Esophagus squamous epithelium (tissue), 5 donors: ENCODE measurements at places on chromosomes 5 and 9.

GRCh38 chr9:123957731-123958130 is 27.8 kb upstream of the DENND1A start:
- DNase-seq: no peak

- no peak for DNase-seq
Measured at GRCh38 chr9:16207161-16207560, 654.3 kb downstream of the CCDC171 start.

- DNase-seq: no peak
Measured at GRCh38 chr9:7467186-7467585, 332.4 kb downstream of the DMAC1 start.

DNA sequence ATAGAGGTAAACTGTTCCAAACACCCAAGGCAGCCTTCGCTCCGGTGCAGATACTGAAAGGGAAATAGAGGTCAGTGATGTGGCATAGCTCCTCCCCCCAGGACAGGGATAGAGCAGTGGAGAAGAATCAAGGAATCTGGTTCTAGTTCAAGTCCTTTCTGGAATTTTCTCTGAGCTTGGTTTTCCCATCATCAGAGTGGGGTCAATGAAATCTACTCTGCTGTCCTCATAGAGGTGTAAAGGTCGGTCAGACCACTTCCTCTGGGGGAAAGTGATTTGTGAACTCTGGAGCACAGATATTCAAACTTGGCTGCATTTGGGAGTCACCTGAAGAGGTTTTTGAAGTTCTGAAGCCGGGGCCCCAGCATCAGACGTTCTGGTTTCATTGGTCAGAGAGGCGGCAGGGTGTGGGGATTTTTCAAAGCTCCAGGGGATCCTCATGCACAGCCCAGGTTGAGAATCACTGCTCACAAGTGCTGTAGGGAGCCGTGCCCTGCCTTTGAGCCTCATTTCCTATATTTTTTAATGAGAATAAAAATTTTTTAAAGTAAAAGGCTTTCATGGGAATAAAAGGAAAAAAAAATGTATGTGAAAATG is 105.7 kb upstream of the RAD23B start:
- no peak for DNase-seq

- DNase-seq: no peak
Measured at GRCh38 chr5:175082866-175083590, 358.6 kb downstream of the MSX2 start.

DNA sequence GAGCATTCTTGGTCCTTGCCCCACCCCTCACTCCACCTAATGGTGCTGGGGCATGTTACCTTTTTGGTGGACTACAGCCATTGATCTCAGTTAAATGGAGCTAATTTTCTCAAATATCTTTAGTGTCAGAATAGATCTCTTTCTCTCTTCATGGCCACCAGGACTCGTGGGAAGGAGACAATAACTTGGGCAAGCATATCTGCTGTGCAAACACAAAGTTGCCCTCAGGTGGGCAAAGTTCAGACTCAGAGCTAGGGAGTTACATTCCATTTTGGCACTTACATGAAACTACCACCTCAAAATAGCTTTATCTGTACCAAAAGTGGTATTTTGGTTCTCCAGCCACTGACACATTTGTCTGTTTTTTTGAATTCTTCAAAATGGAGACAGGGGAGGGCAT is 671.9 kb upstream of the KLF4 start:
- DNase-seq: no peak

GRCh38 chr9:37379835-37380234 is 42.7 kb upstream of the GRHPR start:
- no peak for DNase-seq

DNA sequence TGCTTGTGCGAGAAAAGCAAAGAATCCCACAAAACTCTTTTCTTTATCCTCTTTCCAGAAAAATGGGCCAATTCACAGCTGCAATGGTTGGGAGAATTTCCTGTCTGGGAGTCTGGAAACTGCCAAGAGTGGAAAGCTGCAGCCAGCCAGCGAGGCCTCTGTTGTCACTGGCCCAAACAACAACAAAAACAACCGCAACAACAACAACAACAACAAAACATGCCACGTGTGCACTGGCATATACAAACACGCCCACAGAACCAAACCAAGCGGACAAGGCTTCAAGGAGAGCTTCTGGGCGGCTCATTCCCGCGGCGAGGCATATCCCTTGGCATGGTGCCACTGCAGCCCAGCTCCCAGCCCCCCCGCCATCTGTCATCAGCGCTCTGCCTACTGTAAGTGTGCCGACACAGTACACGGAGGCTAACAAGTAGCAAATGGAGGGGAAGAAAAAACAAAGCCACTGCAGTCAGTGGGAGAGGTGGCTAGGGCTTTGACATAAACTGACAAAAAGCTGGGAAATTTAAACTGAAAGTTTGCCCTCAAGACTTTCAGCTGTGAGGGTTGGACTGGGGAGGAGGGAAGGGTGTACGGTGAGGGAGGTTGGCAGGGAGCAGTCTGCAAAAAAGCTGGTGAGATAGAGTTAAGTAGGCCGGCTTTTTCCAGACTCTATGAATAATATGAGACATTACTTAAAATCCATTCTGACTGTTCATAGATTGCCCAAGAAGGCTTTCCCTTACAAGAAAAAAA is 165.0 kb upstream of the ZNF462 start:
- no peak for DNase-seq

- no peak for DNase-seq
Measured at GRCh38 chr5:116521173-116521872, 53.3 kb downstream of the SEMA6A start.

DNA sequence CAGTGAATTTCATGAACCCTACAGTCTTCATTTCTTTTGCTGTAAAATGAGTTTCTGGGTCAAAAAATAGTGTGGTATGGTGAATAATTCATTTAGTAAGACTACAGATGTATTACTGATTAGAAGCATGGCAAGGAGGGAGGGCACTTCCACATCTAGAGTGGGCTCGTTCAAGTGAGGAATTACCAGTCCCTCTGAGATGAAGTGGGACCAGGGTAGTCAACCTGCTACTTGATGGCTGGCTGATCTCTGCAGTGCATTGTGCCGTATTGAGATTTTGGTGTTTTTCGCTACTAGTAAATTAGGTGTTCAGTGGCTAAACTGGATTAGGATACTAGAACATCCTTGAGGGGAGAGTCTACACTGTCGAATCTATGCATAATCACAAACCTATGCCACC is 10.8 kb downstream of the CDC37L1 start:
- no peak for DNase-seq

DNA sequence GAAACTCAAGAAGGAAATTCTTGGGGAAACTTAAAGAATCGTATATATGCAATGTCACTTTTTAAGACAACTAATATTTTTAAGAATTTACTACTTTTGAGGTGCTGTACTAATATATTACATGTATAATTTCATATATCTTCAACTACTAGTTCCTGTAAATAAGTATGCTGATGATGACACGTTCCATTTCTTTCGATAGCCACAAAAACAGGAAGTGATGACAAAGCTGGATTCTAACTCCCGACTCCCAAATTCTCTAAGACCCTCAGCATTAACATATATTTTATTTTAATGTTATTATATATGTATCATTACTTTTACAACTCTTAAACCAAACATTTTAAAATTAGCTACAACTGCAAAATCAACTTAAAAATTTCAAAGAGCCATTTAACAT is 74.8 kb downstream of the STK32A start:
- no peak for DNase-seq

DNA sequence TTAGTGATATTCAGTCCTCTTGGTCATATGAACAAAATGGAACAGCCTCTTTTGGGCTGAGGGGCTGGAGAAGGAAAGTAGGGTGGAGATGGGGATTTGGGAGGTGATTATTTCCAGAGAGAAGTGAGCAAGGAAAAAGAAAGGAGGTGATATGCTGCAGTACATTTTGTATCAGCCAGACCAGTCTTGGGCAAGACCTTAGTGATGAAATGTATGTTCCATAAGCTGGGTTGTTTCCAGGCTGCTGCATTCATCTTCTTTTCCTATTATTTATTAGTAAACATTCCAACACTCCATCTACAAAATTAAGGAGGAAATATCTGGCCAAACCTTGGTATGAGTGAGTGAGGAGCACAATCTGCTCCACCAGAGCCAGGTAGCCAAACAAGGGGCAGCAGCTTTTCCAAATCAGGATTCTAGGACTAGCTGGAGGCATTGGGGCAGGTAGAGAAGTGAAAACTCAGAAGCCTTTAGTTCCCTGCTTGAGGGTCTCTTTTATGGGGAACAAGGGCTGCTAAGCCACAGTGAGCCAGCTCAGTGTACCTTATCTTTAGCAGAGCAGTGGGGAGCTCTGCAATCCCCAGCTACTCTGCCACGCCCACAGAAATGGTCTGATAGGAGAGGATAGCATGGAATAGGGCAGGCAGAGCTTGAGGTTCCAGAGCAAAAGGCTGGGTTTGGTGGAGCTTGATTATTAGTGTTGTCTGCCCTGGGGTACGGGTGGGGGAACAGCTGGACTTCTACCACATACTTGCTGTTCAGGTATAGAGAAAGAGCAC is 19.5 kb downstream of the RAD1 start:
- DNase-seq: no peak

DNA sequence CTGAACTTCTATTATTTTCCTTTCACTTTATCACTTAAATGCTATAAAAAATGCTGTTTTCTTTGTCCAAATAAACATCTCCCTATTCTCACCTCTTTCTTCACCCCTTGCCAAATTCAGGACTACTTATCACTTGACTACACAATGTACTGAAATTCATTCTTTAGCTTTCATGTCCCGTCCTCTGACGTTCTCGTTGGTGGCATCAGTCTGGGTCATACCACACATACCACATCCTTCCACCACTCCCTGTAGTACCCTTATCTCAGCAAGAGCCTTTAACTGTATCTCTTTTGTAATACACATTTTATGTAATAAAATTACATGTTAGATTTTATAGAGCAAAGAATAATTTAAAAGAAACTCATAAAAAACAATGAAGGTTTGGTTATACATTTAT is 231.1 kb upstream of the PAPPA start:
- no peak for DNase-seq

- no peak for DNase-seq
Measured at GRCh38 chr9:33147416-33148169, 19.5 kb downstream of the B4GALT1 start.

DNA sequence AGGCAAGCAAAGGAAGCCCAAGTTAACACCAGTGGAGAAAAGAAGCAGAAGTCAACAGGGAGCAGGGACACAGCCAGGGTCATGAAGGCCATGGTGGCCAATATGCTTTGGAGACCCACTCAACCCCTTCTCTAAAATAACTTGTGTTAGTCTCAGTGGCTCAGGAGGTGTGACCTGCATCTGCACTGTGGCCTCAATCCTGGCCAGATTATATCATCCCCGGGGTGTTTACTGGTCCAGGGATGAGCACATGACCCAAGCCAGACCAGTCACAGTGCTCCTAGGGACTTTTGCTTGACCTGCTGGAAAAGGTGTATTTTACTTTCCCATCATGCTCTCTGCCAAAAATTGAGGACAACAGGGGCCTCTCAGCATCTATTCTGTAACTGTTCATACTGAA is 105.2 kb downstream of the DPYSL3 start:
- no peak for DNase-seq

DNA sequence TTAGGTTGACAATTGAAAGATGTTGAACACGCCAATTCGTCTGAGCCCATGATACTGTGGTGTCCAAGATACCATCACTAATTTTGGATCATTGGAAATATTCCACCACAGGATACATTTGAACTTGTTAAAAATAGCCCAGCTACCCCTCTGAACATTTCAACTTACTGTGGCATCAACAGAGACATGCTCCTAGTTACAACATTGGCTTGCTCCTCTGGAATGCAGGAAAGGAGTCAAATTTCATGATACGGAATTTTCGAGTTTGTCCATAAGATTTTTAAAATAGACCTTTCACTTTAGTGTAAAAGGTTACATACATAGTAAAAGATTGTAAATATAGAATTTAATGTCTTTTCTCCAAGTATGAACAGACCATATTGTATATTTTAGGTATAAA is 12.8 kb downstream of the SEMA5A start:
- DNase-seq: no peak

DNA sequence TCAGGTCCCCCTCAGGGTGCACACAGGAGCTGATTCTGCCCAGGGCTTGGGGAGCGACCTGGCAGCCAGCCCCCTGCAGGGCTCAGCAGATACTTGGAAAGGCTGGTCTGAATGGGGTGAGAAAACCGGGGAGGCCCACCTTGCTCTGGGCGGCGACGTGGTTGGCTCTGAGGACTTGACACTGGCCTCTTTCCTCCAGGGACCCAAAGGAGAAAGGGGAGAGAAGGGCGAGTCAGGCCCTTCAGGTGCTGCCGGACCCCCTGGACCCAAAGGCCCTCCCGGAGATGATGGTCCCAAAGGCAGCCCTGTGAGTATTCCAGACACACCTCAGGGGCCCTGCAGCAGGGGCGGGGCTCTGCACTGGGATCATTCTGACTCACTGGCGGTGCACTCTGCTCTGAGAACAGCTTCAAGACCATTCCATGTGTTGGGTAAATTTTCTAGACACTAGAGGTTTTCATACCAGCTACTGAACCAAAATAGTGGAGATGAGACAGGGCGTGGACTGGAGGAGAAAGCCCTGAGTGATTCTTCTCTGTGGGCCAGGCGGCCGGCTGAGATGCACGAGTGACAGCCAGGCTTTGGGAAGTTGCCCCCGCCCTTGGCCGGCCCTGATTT is 65.9 kb upstream of the FCN2 start:
- DNase-seq: no peak

DNA sequence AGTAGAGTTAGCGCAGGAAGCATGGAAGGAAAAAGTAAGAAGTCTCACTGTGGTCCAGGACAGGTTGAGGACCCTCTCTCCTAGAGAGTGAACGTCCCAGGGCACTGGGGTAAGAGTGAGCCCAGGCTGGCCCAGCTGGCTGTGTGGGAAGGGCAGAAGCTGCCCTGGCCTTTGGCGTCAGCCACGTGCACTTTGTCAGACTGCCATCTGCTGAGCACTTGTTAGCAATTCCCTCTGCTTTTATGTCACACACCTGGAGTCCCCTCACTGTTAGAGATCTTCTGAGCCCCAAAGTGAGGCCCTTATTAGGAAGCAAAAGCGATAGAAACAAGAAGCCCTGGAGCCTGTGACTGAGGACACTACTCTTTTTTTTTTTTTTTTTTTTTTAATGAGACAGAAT is 79.1 kb downstream of the UGCG start:
- DNase-seq: no peak

GRCh38 chr9:118577121-118577520 is 792.1 kb downstream of the BRINP1 start:
- no peak for DNase-seq

DNA sequence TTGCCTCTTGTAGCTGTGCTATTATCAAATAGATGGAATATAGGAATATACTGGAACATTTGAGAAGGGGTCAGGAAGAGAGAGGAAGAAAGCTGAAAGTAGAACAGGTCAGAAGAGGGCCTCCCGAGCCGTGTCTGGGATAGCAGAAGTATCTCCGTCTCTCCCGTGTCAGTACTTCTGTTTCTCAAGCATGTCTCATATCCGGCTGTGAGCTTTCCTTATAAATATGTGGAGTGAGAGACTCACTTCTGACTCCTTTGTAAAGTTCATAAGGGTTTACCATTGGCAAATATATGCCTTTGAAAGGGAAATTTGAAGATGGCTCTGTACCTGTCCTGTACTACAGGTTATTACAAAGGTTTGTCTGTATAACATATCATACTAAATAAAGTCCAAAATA is 50.3 kb downstream of the MOCS2 start:
- no peak for DNase-seq
